Activated CD4-positive, alpha-beta T cell treated with anti-CD3 and anti-CD28 coated beads, Interleukin-2, amount 50 U/mL, for 4 hours (primary cell): ENCODE measurements at places on chromosomes 16 and 17.

GRCh38 chr17:74392848-74393247 lies 25.5 kb downstream of the GPR142 start:
- DNase-seq = no peak

DNA sequence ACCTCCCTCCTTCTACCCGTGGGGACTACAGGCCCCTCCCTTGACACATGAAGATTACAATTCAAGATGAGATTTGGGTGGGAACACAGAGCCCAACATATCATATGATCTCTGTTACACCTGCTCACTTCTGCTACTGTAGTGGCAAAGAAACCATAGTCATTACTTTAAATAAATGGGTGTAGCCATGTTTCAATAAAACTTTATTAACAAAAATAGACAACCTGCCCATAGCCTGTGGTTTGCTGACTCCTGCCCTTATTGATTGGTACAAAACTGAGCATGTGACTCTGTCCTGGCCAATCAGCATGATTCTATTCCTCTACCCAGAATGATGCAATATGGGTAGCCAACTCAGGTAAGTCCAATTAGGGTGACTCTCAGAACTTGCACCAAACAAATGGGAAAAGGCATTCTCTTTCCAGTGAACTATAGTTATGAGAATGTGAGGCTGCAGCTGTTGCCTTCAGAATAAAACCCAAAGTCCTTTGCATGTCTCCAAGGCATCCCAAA lies 15.7 kb upstream of the ERCC4 start:
- DNase-seq = no peak

- DNase-seq = no peak
Observed at GRCh38 chr17:47942096-47942510, 732 bp downstream of the PNPO start.

DNA sequence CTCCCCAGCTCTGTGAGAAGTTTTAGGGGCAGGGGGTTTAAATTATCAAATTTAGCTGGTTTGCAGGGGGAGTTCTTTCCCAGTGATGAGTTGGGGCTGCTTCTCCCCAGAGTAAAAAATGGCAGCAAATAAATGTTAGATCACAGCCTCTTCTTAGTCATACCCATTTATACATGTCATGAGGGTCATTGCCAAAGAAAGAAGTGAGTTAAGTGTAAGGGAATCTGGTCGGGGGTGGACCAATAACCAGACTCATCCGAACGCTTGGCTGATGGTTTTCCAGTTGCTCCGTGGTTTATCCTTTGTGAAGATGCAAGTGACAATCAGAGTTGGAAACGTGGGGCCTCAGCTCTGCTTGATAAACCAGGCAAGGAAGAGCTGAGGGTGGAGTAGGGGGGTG lies 87.1 kb downstream of the PLXDC1 start:
- no peak for DNase-seq
